ENCODE measurements at places on chromosomes 6 and 20.

GRCh38 chr6:15090745-15091384, 155.0 kb upstream of the JARID2 start:
- DNase-seq: no peak

GRCh38 chr6:34697544-34697836, 923 bp upstream of the ILRUN start:
- no peak for DNase-seq

GRCh38 chr6:140909625-140910024, 1223.1 kb upstream of the GJE1 start:
- DNase-seq: no peak

- no peak for DNase-seq
Observed at GRCh38 chr6:29927275-29927569, 15.1 kb upstream of the HLA-A start.

- DNase-seq: no peak
Observed at GRCh38 chr6:110430236-110430635, 14.9 kb upstream of the DDO start.

DNA sequence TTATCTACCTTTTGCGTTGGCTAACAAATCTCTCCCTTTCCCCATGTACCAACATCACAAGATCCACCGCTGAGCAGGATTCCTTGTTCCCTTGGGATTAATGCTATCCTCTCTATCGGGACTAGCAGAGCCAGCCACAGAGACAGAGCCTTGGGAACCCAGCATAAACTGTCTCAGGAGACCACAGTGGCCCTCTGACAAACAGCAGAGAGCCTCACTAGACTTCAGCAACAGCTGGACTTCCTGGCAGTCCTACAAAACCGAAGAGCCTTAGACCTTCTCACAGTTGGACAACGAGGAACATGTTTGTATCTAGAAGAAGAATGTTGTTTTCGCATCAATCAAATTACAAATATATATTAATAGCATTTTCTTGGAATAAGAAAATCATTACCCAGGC, 39.6 kb upstream of the POU5F1 start:
- no peak for DNase-seq

Data from T-helper 1 cell (primary cell).